ENCODE measurements at places on chromosomes 3 and 15.

GRCh38 chr3:187746442-187747281 lies 1.4 kb upstream of the BCL6 start:
- DNase-seq: no peak

GRCh38 chr3:27467545-27467944 lies 16.6 kb downstream of the SLC4A7 start:
- DNase-seq: peak; percentile 59

- DNase-seq: no peak
Measured at GRCh38 chr3:134260987-134261386, 10.3 kb upstream of the RYK start.

GRCh38 chr3:5019411-5020241 lies 40.4 kb downstream of the BHLHE40 start:
- DNase-seq: no peak

- no peak for DNase-seq
Measured at GRCh38 chr3:112197131-112197530, 64.1 kb upstream of the GCSAM start.

DNA sequence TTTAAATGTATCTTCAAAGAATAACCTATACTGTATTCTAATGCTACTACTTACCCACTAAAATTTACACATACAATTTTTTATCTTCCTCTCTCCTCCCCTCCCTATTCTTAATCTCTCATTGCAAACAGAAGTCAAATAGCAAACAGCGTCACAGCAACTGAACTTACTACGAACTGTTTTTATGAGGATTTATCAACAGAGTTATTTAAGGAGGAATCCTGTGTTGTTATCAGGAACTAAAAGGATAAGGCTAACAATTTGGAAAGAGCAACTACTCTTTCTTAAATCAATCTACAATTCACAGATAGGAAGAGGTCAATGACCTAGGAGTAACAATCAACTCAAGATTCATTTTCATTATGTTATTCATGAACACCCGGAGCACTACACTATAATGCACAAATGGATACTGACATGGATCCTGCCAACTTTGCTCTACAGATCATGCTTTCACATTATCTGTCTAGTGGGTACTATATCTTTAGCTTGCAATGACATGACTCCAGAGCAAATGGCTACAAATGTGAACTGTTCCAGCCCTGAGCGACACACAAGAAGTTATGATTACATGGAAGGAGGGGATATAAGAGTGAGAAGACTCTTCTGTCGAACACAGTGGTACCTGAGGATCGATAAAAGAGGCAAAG lies 984 bp downstream of the FGF7 start:
- no peak for DNase-seq

DNA sequence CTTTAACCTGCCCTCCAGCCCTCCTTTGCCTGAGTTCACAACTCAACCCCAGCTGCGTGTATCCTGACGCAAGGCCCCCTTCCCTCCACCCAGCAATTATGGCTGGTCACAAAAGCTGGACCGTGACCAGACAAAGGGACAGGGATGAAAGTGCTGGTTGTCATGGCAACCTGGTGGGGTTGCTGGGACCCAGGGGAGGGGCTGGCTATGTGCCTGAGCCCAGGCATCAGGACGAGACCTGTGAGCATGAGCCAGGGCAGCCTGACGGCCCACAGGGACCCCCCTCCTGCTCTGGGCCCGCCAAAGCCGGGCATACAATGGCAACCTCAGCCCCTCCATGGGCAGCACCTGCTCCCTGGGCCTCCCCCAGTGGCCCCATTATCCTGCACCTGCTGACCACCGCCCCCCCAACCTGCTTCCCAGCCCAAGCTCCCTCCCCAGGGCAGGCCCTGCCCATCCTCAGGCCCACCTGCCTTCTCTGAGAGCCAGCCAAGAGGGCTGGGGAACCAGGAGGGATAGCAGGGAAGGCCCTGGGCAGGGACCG lies 4.5 kb upstream of the DNAH1 start:
- DNase-seq: no peak
